ENCODE measurements at places on chromosomes 6 and 20. TPM values are rescaled to one million over a fixed set of nuclear protein-coding genes. Genes with fewer than 3 reads are reported as not detected.

PFDN6 gene
- total RNA-seq, result 34.8 TPM

FLRT3 gene
- total RNA-seq, result 0.06 TPM

SLA2 gene
- total RNA-seq, result 0.64 TPM

SNAI1 gene
- total RNA-seq, result 19.1 TPM

AGER gene
- total RNA-seq, result 5.7 TPM

DDAH2 gene
- total RNA-seq, result 123 TPM

C20orf96 gene
- 5.0 TPM for total RNA-seq

BMP2 gene
- total RNA-seq, result 14.3 TPM

GRCh38 chr6:91366781-91367180, 779.9 kb upstream of the MAP3K7 start:
- DNase-seq, result no peak

- no peak for DNase-seq
These were observed 11.9 kb upstream of the RBM38 start for GRCh38 chr20:57379263-57379647.

- no peak for DNase-seq
These were observed 49.4 kb downstream of the PIGU start for GRCh38 chr20:34627458-34627857.

DNA sequence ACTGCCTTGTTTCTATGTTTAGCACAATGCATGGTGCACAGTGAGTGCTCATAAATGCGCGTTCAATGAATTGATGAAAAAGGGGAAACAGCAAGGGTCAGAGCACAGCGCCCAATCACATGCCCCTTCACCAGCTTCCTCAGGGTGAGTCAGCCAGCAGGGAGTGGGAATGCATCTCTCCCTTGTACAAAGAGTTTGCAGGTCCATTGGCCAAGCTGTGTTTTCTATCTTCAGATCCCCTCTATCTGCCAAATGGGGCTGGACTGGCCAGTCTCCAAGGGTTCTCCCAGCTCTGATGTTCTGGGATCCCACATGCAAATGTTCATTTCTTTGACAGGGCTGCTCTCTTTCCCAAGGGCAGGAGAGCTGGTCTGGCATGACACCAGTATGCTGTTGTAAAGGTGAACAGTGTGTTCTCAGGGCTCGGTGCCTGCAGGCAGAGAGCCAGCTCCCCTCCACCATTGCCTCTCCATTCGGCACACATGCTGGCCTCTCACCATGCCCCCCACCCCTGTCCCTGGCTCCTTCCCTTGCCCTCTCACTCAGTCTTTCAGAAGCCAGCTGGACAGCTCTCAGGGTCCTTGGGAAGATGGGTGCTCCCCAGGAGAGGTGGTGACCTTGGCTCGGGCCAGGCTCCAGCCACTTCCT, 25.0 kb downstream of the ANGPT4 start:
- DNase-seq, result no peak

GRCh38 chr6:110366256-110366655, 8.1 kb upstream of the METTL24 start:
- DNase-seq, result no peak

- DNase-seq, result no peak
These were observed 105.9 kb downstream of the ADTRP start for GRCh38 chr6:11672669-11673068.

GRCh38 chr6:87529221-87529620, 56.4 kb downstream of the SLC35A1 start:
- DNase-seq, result no peak

GRCh38 chr6:56356426-56356825, 109.0 kb upstream of the COL21A1 start:
- no peak for DNase-seq

GRCh38 chr20:19628570-19629134, 129.4 kb upstream of the RIN2 start:
- no peak for DNase-seq

DNA sequence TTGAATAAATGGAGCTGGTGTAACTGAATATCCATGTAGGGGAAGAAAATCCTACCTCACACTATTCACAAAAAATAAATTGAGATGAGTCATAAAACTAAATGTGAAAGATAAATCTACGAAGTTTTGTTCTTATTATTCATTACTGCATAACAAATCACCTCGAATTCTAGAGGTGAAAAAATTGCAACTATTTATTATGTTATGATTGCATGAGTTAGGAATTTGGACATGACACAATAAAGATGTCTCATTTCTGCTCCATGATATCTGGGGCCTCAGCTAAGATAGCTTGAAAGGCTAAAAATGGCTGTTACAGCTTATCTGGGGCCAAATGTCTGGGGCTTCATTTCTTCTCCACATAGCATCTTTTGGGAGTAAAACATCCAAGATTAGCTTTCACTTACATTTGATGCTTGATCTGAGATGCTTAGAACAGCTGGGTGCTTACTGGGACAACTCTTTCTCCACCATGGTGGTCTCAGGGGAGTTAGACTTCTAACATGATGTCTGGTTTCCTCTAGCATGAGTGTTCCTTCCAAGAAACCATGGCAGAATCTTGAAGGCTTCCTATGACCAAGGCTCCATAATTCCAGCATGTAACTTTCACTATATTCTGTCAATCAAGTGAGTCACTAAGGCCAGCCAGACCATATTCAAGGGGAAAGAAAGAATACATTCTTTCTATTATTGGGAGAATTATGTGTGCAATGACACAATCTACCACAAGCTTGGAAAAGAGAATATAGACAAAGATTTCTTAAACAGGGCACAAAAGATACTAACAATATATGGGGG, 30.1 kb downstream of the OR2B6 start:
- DNase-seq, result no peak

DNA sequence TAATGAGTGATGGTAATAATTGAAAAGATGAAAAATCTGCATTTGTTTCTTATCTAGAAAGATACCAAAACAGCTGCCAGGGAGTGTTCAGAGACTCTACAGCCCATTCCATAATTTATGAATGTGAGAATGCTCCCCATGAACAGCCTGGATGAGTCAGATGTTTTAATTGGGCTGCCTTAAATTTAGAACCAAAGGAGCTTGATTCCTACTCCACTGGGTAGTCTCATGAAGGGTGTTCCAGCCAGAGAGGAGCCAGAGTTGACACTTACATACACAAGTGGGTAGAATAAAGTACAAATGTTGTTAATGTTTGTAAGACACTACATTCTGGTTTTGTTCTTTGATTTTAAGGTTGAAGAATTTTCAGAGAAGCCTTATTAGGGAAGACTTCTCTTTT, 158.7 kb upstream of the PRND start:
- no peak for DNase-seq

DNA sequence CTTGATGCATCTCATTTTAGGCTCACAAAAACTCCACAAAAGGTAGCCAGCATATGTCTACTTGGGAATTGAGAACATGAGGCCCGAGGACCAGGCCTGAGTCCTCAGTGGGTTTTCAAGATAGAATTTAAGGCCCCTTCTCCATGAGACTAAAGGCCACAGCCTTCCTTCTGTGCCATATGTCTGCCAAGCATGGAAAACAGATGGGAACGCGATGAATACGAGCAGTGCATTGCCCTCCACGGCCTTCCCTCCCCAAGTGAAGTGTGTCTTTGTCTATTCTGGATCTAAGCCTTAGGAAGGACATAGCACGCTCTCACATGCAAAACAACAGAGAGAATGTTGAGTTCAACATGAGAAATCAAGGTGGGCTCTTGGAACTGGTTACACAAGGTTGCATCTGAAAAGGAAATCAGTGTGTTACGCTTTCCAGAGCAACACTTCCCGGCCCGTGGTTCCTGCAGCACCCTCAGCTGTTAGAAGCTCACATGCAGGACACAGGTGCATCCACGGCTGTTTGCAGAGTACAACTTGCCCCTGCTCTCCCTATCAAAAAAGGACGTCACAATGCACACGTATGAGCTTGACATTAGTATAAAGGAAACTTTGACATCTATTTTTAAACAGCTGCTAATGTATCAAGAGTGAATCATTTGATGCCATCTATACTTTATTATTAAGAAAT, 229.9 kb downstream of the NRN1 start:
- DNase-seq, result no peak

- DNase-seq, result no peak
These were observed 460.4 kb downstream of the PRKN start for GRCh38 chr6:162267126-162267525.

- no peak for DNase-seq
These were observed 74.8 kb upstream of the SHLD1 start for GRCh38 chr20:5675103-5676091.
